ENCODE measurements at places on chromosomes 2 and 18.
A peak's percentile ranks its signal among the peaks of the same experiment; 100 is the strongest.

- DNase-seq: no peak
These were observed 45.1 kb upstream of the SERTAD2 start for GRCh38 chr2:64698668-64699444.

DNA sequence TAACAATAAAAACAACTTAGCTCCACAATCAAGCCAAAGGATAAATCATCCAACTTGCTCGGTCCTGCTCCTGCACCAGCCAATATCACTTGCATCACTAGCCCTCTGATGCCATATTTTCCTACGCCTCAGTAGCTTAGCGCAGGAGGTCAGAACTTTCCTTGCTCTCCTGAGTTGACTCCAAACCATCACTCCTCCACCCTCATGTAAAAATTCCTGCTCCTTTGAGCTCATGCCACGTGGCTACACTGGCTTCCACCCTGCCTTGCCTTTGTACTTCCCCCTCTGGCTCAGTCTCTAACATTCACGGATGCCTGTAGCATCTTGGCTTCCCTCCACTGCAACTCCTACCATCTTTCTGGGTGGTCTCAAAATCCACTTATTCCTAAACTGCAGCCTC, 25.2 kb downstream of the AAK1 start:
- DNase-seq: peak; percentile 57

- no peak for DNase-seq
These were observed 29.4 kb downstream of the THADA start for GRCh38 chr2:43566461-43566729.

GRCh38 chr2:459931-460330, 172.0 kb upstream of the ALKAL2 start:
- no peak for DNase-seq

DNA sequence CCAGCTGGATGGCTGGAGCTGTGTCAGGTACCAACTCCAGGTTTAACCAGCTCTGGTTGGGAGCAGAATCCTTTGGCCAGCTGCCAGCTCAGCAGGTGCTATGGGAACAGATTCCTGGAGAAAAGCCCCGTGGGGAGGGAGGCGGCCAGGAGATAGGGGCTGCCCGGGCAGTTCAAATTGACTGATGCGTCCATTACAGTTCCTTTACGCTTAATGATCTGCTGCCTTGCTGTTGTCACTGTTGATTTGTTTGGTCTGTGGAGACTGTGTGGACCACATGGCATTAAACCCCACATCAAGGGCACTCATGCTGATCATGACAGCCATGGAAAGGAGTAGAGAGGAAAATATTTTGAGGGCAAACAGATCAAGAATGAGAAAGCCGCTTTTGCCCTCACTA, 200.0 kb downstream of the TSN start:
- no peak for DNase-seq

DNA sequence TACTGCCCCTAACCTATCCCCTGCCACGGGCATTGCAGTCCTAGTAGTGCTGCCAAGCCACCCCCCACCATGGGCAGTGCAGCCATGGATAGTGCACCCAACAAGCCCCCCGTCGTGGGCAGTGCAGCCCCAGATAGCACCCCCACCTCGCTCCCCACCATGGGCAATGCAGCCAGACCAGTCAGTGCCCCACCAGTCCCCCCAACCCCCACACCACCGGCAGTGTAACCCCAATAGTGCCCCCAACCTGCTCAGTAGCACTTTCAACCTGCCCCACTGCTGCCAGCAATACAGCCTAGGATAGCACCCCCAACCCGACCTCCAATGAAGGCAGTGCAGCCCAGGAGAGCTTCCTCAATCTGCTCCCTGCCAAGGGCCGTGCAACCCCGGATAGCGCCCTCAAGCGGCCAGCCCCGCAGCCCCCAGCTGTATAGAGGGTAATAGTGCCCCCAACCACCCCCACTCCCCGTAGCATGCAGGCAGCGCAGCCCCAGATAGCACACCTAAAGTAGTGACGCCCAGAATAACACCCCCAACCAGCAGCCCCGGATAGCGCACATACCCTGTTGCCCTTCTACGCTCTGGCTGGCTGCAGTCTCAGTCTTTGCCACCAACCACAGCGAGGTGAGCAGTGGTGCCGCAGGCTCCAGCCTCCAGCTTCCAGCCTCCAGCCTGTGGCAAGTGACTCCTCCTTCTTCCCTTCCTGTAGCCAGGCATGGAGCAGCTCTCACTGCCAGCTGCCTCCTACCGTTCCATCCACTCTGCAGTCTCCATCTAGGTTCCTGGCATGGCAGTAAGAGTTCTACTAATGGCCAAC, 45.4 kb upstream of the ANKRD62 start:
- no peak for DNase-seq

GRCh38 chr2:50754514-50754913, 277.4 kb downstream of the NRXN1 start:
- DNase-seq: no peak

GRCh38 chr2:45905632-45905958, 254.1 kb downstream of the PRKCE start:
- DNase-seq: no peak

- no peak for DNase-seq
These were observed 92.7 kb downstream of the PIK3C3 start for GRCh38 chr18:42047721-42048120.

GRCh38 chr2:208642125-208642779, 235.7 kb downstream of the PTH2R start:
- DNase-seq: no peak

GRCh38 chr18:71760541-71760940, 783.6 kb downstream of the CBLN2 start:
- no peak for DNase-seq

DNA sequence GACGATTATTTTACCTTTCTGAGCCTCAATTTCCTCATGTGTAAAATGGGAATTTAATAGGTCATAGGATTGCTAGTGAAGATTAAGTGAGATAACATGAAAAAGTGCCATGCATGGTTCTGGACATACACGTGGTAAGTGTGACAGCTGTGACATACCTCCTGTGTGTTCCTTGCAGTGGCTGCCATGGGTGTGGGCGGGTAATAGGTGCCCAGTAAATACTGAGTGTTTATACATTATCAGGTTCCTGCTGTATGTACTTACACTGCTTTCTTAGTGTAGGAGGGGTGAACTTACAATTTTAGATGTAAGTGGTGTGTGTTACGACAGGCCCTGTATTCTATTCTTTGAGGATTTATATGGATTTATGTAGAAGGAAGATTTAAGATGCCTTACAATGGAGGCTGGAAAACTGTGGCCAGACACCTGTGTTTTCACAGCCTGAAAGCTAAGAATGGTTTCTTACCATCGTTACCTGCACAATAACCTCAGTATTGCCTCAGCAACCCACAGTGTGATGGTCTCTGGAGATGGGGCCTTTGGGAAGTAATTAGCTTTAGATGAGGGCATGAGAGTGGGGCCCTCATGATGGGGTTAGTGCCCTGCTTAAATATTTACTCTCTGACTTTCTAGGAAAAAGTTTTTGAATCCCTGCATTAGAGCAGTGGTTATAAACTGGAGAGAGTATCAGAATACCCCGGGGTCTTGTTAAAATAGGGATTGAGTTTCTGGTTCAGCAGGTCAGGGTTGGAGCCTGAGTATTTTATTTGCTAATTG, 78.1 kb downstream of the ASAP2 start:
- DNase-seq: no peak

DNA sequence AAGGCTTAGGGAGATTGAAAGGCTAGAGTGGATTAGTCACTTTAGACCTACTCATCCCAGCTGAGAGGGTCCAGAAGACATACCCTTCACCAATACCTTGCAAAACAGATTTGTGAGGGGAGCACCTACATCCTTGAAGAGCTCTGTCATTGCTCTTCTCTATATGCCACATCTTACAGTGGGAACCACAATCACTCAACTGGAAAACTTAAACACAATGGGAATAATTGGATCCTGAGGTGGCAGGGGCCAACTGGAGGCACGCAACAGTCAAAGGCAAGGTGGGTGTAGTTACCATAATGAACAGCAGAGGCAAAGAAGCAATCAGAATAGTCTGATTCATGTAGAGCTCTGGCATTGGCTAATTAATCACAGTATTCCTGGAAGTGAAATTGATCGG, 35.4 kb downstream of the PDE1A start:
- DNase-seq: no peak

- DNase-seq: no peak
These were observed 264.1 kb downstream of the EXOC6B start for GRCh38 chr2:72561621-72562318.

GRCh38 chr2:42842466-42842865, 50.1 kb upstream of the HAAO start:
- no peak for DNase-seq

DNA sequence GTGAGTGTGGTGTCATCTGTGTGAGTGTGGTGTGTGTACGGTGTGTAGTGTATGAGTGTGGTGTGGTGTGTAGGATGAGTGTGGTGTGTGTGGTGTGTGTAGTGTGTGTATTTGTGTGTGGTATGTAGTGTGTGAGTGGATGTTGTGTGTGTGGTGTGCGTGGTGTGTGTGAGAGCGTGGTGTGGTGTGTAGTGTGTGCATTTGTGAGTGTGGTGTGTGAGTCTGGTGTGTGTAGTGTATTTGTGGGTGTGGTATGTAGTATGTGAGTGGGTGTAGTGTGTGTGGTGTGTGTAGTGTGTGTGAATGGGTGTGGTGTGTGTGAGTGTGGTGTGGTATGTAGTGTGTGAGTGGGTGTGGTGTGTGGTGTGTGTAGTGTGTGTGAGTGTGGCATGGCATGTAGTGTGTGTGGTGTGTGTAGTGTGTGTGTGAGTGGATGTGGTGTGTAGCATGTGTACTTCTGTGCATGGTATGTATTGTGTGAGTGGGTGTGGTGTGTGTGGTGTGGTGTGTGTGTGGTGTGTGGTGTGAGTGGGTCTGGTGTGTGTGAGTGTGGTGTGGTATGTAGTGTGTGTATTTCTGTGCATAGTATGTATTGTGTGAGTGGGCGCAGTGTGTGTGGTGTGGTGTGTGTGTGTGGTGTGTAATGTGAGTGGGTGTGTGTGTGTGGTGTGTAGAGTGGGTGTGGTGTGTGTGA, 227.8 kb downstream of the BCL2 start:
- no peak for DNase-seq

DNA sequence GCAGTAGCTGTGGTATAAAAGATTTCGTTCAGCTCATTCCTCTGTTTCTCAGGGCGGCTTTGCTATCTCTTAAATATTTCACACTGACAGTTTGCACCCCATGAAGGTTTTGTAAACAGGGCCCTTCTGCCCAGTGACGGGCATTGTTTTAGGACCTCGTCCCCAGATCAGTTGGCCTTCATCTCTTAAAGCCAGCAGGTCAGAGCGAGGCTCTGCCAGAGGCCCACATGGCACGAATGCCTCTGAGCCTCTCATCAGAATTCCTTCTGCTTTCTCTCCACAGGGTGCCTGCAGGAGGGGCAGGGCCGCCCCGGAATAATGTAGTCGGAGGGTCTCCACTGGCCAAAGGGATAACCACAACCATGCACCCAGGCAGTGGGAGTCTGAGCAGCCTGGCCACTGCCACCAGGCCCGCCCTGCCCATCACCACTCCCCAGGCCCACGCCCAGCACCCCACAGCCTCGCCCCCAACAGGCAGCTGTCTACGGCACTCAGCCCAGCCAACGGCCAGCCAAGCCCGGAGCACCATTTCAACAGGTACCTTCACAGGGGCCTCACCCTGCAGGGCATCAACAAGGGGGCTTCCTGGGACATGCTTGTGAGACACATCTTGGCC, 177.0 kb downstream of the SEPTIN10 start:
- DNase-seq: no peak

DNA sequence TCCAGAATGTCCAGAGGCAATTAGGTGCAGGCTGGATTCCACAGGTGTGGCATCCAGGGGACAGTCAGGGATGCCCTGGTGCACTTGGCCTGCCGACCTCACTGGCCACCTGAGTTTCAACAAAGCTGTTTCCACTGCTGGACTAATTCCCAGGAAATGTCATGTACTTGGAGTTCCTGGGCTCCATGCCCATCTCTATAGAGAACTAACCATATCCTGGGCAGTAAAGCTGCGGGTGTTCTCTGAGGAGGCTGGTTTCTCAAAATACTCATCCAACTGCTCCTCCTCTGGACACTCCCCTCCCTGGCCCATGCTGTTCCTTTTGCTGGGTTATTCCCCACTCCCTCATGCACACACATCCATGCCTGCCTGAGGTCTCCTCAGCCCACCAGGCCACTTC, 161.9 kb upstream of the SKOR2 start:
- DNase-seq: no peak

- no peak for DNase-seq
These were observed 50.4 kb downstream of the CLIP4 start for GRCh38 chr2:29165362-29166241.

GRCh38 chr2:37059841-37060240, 24.3 kb downstream of the HEATR5B start:
- DNase-seq: no peak

GRCh38 chr2:45089554-45090261, 80.5 kb upstream of the SIX2 start:
- DNase-seq: no peak

DNA sequence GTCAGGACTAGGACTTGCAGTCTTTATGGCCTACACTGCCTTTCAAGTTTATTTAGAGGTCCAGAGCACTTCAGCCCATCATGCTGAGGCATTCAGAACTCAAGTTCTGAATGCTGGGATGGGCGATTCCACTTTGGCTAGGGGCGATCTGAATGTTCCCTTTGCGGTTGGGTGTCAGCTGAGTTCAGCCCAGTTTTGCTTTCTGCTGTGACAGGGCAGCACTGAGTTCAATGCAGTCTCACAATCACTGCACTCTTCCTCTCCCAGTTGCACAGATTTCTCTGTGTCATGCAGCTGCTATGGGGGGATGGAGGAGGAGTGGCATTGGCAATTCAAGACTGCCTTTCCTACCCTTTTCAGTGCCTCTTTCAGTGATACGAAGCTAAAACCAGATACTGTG, 1232.0 kb upstream of the FAM98A start:
- no peak for DNase-seq

GRCh38 chr2:239772721-239773120, 252.4 kb downstream of the NDUFA10 start:
- DNase-seq: no peak

DNA sequence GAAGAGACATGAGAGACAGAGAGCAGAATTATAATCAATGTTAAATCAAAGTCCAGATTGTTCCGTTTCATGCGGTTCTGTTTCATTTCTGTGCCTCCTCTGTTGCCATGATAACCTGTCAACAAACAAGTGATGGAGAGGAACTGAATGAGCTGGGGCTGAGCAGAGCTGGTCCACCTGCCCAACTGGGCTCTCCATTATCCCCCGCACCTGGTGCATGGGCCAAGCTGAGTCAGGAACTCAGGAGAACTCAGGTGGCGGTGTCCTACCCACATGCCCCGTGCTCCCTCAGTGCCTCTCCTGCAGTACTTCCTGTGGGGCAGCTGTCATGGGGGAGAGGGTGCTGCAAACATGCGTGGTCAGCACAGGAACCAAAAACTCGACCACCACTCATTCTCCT, 178.8 kb downstream of the TTC32 start:
- no peak for DNase-seq

DNA sequence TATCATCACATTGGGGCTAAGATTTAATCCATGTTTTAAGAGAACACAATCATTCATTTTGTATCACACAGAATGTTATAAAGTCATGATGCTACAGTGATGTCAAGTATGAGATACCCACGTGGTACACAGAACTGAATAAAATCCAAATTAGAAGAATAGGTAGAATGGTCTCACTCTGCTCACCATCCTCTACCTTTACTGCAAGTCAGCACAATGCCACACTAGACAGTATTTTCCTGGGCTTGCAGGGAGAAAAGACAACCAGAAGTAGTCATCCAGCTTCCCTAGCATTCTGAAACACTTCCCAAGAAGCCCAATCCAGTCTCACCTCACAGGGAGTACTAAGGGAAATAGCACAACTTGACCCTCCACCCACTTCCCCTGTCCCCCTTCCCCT, 856.2 kb upstream of the NRXN1 start:
- no peak for DNase-seq

- no peak for DNase-seq
These were observed 10.6 kb upstream of the MBP start for GRCh38 chr18:77143196-77143595.

- DNase-seq: no peak
These were observed 62.9 kb downstream of the AFTPH start for GRCh38 chr2:64586883-64587481.

All from tibial nerve (tissue), 4 donors.